ENCODE measurements at places on chromosomes 6 and 20. TPM values are rescaled to one million over a fixed set of nuclear protein-coding genes. Genes with fewer than 3 reads are reported as not detected.
A peak's percentile ranks its signal among the peaks of the same experiment; 100 is the strongest.

DNA sequence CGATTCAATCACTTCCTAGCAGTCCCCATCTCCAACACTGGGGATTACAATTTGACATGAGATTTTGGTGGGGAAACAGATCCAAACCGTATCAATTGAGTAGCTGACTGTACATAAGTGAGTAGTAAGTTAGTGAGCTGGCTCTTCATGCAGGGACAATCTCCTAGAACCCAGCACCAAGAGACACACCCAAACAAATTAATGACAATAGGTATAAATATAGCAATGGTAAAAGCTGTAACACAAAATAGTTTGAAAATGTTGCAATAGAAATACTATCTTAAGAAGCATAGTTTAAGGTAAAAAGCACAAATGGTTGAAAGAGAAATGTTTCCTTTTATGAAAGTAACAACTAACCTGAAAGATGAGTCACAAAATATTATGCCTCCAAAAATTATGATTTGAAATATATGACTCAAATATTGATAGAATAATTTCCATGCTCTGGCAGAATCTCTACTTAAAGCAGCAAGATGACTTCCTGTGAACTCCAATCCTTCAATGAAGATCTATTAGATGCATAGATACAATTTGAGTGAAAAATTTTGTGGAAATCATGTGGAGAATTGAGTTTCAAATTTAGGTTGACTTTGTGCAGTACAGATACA is 5.4 kb upstream of the SIRPB1 start:
- no peak overlapping the region for H3K27ac ChIP-seq
- no peaks in the 10 kb centered on the region for H3K4me1 ChIP-seq
- DNase-seq, result no peak
- H3K4me3 ChIP-seq, result no peak overlapping the region

DNA sequence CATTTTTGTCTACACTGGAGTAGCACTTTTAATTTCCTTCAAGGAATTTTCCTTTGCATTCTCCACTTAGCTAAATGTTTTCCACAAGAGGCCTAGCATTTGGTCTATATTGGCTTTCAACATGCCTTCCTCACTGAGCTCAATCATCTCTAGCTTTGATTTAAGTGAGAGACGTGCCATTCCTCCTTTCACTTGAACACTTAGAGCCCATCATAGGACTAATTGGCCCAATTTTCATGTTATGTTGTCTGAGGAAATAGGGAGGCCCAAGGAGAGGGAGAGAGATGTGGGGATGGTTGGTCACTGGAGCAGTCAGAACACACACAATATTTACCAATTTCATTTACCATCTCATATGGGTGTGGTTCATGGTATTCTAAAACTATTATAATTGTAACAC is 645.0 kb downstream of the PRKN start:
- no peak overlapping the region for H3K27ac ChIP-seq
- DNase-seq, result no peak
- no peak overlapping the region for H3K4me3 ChIP-seq
- no peaks in the 10 kb centered on the region for H3K36me3 ChIP-seq

DNA sequence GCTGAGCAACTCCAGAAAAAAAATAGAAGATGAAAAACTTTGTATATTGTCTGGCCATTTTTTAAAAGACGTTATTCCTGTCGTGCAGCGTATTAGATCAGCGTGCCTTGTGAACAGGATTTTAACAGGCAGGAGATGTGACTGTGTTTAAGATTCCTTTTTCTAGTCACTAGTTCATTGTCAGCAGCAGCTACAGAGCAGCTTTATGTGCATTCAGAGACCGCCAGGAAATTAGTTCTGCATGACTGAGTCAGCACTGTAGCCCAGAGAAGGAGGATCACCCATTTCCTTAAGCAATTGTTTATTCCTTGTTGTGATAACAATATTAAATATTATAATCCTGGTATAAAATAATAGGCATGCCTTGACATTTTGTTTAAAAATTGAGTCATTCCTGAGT is 75.4 kb upstream of the ADGRB3 start:
- H3K27ac ChIP-seq, result no peak overlapping the region
- H3K4me1 ChIP-seq, result no peaks in the 10 kb centered on the region
- no peaks in the 10 kb centered on the region for H3K36me3 ChIP-seq
- no peaks in the 10 kb centered on the region for H3K27me3 ChIP-seq
- DNase-seq, result no peak

Gene AKAP7
- 10.9 TPM for total RNA-seq

DNA sequence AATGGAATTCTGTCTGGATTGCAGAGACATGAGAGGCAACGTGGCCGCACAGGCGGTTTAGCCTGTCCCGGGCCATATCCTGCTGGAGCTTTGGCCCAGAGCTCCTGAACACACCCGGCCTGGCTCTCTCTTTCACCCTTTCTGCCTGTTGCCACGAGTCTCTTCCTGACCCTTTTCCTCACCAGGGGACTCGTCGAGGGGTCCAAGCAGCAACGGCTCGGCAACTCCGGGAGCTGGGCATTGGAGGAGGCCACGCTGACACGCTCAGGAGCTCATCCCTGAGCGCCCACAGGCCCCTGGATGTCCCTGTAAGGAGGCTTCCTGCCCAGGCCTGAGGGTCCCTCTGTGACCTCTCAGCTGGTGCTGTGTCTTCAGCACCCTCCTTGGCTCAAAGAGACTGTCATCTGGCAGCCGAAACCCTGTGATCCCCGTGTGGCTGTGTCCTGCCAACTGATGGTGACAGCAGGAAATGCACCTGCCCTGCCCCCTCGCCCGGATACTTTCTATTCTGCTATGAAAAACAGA is 103.8 kb downstream of the RNASET2 start:
- H3K36me3 ChIP-seq, result no peaks in the 10 kb centered on the region
- H3K27me3 ChIP-seq, result no peaks in the 10 kb centered on the region
- no peak overlapping the region for H3K4me3 ChIP-seq
- DNase-seq, result no peak

- no peak overlapping the region for H3K27ac ChIP-seq
- H3K4me3 ChIP-seq, result no peak overlapping the region
- H3K36me3 ChIP-seq, result no peaks in the 10 kb centered on the region
- H3K27me3 ChIP-seq, result no peaks in the 10 kb centered on the region
- DNase-seq, result no peak
- peaks cover 2% of the 10 kb centered on the region for H3K4me1 ChIP-seq
These were observed 45.0 kb downstream of the RNF144B start for GRCh38 chr6:18432180-18432579.

DNA sequence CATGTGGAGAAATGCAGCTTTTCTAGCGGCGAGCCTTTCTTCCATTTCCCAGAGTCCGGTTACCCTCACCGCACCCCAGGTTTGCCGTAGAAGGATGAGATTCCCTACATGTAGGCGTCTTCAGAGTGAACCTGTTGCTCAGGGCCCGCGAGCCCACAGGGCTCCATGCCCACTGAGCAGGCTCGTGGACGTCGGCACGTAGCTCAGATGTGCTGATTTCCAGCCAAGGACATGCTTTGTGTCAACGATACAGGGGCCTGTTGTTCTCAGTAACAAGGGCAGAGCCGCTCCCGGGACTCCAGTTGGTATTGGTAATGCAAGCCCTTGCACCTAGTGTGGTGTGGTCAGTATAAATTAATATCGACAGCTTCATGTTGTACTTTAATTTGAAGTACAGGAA is 159.6 kb downstream of the MTHFD1L start:
- no peaks in the 10 kb centered on the region for H3K27me3 ChIP-seq
- H3K27ac ChIP-seq, result no peak overlapping the region
- H3K4me1 ChIP-seq, result peaks cover 18% of the 10 kb centered on the region
- H3K36me3 ChIP-seq, result peaks cover 6% of the 10 kb centered on the region

Gene TNFRSF6B
- total RNA-seq, result not detected

Gene CRIP3
- 6.3 TPM for total RNA-seq

- peaks cover 42% of the 10 kb centered on the region for H3K4me1 ChIP-seq
- no peaks in the 10 kb centered on the region for H3K36me3 ChIP-seq
- H3K27ac ChIP-seq, result no peak overlapping the region
- no peak for DNase-seq
- no peak overlapping the region for H3K4me3 ChIP-seq
These were observed 77.1 kb downstream of the SHLD1 start for GRCh38 chr20:5827098-5827853.

Gene FOXA2
- 12.7 TPM for total RNA-seq

DNA sequence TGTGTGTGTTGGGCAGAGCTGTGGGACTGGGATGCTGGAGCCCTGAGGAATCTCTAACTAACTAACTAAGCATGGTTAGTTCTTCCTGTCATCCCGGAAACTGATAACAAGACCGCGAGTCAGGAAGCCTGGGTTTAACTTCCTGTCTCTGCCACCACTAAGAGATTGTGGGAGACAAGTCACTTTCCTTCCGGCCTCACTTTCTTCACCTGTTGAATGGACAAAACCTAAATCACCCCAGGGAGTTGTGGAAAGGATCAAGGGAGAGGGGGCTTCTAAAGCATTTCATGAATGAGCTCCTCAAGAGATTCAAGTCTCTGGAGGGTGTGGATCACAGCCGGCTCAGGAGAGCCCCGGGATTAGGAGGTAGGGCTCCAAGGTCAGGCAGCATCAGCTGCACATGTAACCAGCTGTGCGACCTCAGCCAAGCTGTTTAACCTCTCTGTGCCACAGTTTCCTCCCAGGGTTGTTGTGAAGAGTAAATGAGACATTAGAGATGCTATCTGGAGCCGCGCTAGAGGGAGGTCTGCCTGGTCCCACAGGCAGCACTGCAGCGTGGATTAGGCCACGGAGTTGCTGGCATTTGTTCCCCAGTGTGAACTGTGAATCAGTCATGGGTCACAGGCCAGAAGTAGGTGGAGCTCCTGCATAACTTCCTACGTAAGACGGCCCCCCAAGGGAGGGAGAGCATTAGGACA is 105.1 kb downstream of the TOX2 start:
- H3K4me1 ChIP-seq, result no peaks in the 10 kb centered on the region
- DNase-seq, result no peak
- H3K36me3 ChIP-seq, result no peaks in the 10 kb centered on the region
- H3K27me3 ChIP-seq, result peaks cover 65% of the 10 kb centered on the region
- H3K4me3 ChIP-seq, result no peak overlapping the region
- no peak overlapping the region for H3K27ac ChIP-seq

Gene CLIC5
- not detected for total RNA-seq

Gene OR2J3
- not detected for total RNA-seq

DNA sequence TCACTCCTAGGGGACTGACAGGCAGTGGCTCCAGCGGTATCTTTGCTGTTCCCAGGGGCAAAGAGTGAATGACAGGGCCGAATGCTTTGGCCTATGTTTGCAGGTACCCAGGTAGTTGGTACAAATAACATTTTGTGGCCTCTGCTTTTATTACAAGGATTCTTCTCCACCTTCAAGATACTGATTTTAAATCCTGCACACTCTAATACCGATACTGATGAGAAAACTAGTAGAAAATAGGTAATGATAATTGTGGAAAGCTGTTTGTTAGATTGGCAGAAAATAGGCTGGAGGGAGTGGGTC is 772 bp downstream of the HINT3 start:
- H3K27ac ChIP-seq, result peak overlapping the region; percentile 88
- no peaks in the 10 kb centered on the region for H3K27me3 ChIP-seq
- no peaks in the 10 kb centered on the region for H3K36me3 ChIP-seq
- peak overlapping the region; percentile 81 for H3K4me3 ChIP-seq
- no peak for DNase-seq

DNA sequence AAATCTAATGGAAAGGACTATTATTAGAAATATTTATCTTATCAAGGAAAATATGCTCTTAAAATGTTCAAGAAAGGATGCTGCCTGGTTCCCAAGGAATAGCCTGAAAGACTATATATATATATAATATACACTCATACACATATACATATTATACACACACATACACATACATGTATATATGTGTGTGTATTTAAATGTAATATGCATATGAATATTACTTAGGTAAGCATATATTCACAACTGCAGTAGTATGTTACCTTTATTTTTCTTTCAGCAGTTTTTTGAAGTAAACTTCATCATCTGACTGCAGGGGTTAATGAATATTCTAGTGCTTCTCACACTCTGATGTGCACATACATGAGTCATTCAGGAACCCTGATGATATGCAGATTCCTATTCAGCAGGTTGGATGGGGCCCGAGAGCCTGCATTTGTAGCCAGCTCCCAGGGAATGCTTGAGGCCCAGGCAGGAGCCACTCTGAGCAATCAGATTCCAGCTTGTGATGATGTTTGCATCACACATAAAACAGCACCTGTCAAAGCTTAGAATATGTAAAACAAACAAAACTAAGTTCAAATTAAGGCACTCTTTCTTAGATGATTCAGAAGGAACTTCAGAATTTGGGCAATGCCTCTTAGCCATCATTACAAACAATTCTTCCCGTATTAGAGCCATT is 16.1 kb downstream of the MYLK4 start:
- H3K27me3 ChIP-seq, result 0 out of 2 replicates have a peak, but pooled peaks cover 3% of the 10 kb centered on the region
- no peak overlapping the region for H3K27ac ChIP-seq
- no peak overlapping the region for H3K4me3 ChIP-seq
- peaks cover 17% of the 10 kb centered on the region for H3K4me1 ChIP-seq
- no peak for DNase-seq

GRCh38 chr6:35312807-35313206 is 15.2 kb downstream of the DEF6 start:
- DNase-seq, result no peak
- H3K36me3 ChIP-seq, result no peaks in the 10 kb centered on the region
- no peak overlapping the region for H3K27ac ChIP-seq
- H3K4me3 ChIP-seq, result no peak overlapping the region
- H3K4me1 ChIP-seq, result peaks cover 9% of the 10 kb centered on the region
- no peaks in the 10 kb centered on the region for H3K27me3 ChIP-seq
